Activated T-helper 1 cell treated with Interleukin-2 at 50 U/mL for 16 hours (primary cell): ENCODE measurements at places on chromosomes 12 and 14.

DNA sequence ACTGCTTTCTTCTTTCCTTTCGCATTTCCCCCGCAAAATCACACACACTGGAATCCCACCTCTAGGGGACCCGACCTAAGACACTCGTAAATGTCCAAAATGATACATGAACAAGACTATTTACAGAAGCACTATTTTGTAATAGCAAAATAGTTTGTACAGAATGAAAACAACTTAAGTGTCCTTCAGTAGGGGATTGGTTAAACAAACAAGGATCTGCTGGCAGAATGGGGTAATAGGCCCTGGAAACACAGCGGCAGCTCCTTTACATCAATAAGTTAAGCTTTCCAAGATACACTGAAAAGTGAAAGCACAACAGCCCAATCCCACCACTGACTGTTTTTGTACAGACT is 48.8 kb downstream of the LTBP2 start:
- DNase-seq: no peak

GRCh38 chr14:104284107-104284592 is 145.8 kb downstream of the KIF26A start:
- DNase-seq: no peak

DNA sequence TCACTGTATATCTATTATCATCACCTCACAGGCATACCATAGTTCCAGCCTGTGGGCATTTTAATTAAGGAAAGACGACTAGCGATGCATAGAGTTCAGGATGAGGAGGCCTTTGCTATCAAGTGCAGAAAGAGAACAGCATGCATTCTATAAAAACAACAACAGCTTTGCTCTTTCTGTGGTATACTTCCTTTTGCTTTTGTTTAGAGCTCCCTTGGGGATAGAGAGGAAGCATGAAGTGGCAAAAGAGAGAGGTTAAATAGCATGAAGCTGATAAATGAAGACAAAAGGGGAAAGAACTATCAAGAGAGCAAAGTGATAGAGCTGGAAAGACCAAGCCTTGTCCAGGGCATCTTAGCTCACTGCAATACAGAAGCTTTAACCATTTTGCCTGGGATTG is 23.5 kb downstream of the IFNG-AS1 start:
- no peak for DNase-seq

DNA sequence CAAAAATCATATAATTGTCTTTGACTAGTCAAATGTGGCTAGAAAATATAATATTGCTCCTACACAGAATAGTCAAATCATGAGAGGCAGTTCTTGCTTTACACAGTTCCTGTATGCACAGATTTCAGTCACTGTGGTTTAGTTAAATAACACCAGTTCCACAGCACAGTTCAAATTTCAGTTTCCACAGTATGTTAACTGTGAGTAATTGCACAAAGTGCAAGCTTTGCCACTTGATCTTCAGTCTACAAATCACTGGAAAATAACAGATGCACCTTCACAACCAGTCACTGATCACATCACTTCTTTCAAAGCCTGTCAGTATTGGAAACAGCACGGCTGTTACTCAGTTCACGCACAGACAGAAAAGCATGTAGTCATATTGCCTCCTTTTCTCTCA is 38.7 kb downstream of the KCNH5 start:
- no peak for DNase-seq

DNA sequence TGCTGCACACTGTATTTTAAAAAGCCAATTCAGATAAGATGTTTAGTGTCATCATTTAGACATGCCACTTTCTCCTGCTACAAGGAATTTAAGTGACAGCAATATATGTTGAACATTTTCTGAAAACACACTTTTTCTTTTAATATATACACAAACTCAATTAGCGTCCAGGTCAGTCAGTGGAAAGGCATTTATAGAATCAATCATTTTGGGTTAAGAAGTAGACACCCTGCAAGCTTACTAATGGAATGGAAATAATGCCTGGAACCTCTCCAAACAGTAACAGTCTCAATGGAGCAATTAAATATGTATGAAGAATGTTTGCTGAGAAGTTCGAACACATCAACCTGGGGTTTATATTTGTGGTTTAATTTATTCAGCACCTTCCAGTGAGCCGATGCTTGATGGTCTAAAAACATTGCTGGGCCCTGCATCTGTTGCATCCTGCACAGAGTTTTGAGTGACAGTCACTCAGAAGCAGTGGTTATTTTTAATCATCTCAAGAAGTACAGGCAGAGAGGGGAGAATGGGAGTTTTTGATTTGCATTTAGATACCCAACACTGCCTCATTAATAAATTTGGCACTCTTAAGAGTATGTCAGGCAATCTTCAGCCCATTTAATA is 410.7 kb downstream of the TMEM117 start:
- no peak for DNase-seq

GRCh38 chr12:27843714-27844245 is 63.7 kb upstream of the MANSC4 start:
- DNase-seq: no peak

DNA sequence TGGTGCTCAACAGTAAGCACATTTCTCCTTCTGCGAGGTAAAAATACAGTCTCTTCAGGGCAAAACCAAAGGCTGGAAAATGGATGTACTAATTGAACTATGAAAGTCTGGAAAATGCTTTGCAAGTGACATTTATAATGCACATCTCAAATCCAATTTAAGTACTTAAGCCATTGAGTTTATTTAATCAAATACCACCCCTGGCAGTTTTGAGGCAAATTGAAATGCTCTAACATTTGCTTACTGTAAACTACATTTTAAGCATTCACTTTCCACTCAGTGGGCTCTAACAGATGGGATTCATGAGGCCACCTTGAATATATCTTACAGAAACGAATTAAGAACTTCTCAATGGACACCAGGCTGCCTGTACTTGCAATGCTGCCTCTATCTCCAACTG is 69.7 kb downstream of the HELB start:
- DNase-seq: no peak

DNA sequence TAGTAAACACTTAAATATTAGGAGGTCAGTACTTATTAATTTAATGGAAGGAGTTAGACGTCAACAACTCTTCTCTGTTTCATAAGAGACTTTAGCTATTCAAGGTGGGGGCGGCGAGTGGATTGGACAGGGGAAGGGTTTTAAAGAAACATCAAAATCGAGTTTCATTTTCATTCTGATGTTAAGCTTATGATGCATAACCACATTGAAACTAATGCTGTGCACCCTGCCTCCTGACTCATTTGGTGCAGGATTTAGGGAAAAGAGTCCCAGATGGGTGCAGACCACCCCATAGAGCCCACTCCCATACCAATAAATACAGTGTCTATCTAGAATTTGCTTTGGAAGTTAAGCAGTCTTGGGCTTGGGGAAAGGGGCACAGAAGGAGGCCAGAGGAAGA is 7.4 kb downstream of the ZBTB39 start:
- no peak for DNase-seq

GRCh38 chr12:48946205-48946604 is 11.1 kb downstream of the ARF3 start:
- no peak for DNase-seq

DNA sequence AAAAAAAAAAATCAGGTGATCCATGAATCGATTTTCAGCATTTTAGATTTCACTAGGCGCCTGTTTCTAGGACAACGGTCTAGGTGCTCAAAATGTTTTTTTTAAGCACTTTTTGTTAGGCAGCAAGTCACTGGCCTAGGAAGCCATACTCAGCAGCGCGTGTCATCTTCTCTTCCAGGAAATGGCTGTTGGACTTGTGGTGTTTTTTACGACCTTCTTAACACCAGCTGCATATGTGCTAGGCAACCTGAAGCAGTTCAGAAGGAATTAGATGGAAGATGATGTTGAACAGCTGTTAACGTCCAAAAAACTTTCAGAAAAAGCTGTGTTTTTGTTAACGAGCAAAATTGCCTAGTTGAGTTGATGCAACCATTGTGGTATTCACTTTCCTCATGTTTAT is 868 bp downstream of the COX8C start:
- DNase-seq: no peak

- DNase-seq: no peak
These were observed 13.2 kb upstream of the CDH24 start for GRCh38 chr14:23070262-23071129.

DNA sequence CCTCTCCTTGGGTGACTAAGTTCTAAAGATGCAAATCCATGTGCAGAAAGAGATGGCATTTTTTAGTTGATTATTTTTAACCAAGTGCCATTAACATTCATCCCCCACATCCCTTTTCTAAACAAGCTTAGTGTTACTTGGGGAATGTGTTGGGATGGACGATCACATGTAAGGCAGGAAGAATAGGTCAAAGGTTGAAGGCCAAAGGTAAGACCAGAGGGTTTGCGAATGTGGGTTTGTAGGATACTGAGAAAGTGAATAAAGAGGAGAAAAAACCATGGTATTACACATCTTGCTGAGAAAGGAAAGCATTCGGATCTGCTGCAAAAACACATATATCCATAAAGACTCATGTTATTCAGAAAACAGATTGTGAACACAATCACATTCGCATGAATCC is 111.6 kb downstream of the GCH1 start:
- no peak for DNase-seq

- no peak for DNase-seq
These were observed 224.6 kb downstream of the ANO2 start for GRCh38 chr12:5720381-5721005.

DNA sequence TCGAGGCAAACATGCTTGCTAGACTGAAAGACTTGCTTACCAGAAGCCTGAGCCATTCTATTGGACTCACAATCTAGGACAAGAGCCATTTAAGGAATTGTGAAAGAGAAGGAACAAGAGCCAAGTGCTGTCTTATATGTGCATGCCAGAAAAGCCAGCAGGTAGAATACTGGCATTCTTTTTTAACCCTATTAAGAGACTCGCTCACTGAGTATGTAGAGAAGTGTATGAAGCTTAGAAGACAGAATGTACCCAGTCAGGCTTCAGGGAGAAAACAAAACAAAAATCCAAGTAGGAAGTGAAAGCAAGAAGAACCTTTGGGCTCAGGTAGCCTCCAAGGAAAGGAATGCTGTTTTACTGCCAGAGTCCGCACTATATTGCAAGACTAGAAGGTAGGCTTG is 65.9 kb downstream of the DCAF5 start:
- DNase-seq: no peak

DNA sequence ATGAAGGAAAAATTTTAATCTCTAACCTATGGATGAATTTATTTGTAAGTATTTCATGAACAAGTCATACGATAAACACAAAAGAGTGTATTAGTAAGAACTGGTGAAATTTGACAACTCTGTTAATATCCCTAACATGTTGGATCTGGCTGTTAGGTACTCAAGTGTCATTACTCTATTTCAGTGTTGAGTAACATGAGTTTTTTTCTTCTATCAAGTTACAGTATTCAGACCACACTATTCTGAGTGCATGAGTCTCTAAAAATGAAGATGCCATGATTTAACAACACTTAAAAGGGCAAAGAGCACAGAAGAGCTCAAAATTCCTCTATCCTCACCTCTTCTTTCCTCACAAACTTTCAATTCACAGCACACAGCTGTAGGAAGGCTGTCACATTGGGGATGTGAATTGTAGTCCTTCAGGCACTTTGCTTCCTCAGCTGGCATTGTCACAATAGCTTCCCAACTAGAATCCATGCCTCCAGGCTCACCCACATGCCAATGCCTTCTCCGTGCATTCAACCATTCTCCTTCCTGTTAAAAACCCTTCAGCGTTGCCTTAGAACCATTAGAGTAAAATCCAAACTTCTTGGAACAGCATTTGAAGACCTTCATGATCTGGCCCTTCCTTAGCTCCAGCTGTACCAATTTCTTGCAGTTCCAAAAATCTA is 73.7 kb upstream of the DBX2 start:
- DNase-seq: no peak

DNA sequence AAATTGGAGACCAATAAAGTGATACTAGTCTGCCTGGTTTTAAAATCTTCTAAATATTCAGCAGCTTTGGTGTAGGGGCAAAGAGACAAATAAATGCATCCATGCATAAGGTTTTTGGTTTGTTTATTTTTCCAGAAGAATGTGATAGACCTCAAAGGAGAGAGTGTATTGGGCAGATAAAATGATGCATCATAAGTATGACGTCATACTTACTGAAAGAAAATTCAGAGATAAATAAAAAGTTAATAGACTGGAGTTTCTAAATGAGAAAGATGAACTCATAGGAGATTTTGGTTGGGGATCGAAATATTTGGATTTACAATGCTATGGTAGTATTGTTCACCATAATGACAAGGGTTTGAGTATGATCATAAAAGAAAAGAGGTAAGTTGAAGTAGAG is 10.2 kb downstream of the SYT10 start:
- DNase-seq: no peak

DNA sequence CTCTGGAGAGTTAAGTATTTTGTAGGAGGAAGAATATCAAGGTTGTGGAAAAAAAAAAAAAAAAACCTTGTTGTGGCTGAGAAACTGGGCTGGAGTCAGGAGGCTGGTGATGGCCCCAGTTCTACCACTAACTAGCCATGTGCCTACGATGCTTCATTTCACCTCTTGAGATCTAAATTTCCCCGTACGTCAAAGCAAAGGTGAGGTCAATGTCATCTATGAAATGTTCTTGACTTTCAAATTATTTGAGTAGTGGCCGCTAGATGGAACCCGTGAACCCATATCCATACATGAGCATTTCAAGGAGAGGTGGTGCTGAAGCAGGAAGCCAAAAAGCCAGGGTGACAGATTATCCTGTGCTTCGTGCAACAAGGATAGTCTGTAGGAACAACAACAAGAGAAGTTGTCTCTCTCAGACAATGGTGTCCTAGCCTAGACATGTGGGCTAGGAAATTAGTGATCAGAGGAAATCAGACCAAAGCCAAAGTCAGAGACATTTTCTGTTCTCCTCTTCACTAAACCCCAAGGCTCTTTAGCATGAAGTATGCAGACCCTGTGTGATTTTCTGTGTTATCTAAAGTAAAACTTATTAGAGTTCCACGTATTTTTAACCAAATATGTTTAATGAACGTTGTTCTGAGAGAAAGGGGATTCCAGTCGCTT is 95.5 kb upstream of the ETV6 start:
- DNase-seq: no peak

GRCh38 chr14:76491172-76491930 is 115.4 kb downstream of the ESRRB start:
- no peak for DNase-seq

- DNase-seq: no peak
These were observed 111.6 kb downstream of the ADGRD1 start for GRCh38 chr12:131065279-131065678.

DNA sequence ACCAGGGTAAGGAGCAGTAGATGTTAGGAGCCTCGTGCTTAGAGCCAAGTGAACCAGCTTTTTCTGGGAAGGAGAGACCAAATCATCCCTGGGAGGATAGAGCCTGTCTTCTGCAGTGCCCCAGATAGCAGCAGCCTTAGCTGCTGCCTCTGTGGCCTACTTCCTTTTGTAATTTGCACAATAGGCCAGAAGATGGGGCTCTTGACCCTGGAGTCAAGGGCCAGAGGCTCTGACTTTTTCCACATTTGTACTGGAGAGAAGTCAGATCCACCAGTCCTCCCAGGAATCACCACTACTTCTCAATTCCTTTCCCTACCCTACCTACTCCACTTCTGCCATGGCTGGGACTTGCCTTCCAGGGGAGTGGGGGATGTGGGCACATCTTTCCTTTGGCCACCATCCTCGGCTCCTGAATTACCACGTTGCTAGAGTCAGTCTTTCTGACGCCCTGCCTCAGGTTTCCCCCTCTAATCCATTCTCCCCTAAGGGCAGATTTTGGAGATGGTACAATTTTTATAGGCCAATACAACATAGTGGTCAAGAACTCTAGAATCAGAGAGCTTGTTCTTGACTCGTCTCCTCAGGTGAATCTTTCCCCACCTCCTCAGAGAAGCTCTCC is 3.3 kb upstream of the SLC4A8 start:
- DNase-seq: no peak
